ENCODE measurements at places on chromosomes 4 and X.

DNA sequence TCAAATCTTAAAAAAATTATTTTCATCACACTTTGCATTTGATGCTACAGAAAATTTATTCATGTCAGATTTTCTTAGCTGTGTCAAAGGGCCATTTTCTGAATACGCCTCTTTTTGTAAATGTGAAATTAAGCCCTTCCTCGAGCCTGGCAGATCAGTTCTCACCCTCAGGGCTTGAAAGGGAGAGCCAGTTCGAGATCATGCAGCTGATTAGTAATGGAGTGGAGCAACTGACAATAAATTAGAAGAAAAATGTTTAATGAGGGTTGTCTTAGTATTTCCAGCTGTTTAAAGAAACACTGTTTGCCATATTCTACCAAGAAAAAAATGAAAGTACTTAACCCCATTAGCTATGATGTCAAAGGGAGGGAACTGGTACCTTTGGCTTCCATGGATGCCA lies 28.7 kb downstream of the CC2D2A start:
- no peak for DNase-seq

DNA sequence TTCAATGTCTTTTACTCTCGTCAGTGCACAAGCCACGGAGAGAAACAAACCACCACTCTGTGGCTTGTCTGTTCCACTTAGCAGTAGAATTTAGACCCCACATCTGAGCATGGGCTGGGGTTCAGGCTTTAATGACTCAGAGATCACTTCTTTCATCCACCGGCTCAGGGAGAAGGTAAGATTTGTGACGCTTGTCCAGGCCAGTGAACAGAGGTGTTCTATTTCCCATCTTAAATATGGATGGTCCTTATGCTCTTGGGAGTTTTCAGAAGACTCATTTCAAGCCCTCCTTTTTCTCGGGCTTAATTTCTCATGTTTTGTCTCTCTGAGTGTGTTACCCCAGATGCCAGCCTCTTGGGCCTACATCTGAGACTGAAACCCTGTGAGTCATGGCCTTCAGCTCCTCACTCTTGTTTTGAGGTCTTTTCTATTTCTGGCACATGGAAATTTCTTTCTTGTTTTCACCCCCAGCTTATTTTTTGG lies 127.4 kb upstream of the SFRP2 start:
- DNase-seq = no peak

DNA sequence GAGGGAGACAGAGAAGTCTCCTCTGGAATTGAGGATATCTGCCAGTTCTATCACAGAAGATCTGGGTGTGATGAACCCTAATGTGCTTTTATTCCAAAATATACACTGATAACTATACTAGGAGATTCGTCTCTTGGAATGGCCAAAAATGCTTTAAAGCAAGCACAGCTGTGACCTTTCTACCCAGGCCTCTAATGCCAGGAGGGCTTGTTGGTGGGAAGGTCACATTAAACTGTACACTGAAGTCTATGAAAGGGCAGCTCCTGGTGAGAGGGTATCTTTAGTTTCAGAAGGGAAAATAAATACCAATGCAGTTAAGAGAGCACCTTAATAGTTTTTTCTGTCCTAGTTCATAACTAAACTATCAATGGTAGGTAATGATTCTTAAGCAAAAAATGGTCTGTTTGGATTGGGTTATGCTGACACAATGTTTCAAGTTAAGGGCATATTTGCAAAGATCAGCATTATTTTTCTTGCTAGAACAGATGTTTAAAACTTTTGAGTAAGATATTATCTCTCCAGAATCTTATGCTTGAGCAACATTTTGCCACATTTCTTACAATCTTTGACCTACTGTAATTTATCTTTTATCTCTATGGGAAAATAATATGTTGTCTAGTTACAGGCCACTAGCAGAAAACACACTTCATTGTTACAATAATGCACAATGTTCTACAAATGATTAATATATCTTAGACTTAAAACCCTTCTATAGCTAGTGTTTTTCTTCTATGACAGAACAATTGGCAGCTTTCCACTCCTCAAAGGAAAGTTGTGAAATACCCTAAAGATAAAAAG lies 59.6 kb downstream of the SEC24D start:
- DNase-seq = no peak

DNA sequence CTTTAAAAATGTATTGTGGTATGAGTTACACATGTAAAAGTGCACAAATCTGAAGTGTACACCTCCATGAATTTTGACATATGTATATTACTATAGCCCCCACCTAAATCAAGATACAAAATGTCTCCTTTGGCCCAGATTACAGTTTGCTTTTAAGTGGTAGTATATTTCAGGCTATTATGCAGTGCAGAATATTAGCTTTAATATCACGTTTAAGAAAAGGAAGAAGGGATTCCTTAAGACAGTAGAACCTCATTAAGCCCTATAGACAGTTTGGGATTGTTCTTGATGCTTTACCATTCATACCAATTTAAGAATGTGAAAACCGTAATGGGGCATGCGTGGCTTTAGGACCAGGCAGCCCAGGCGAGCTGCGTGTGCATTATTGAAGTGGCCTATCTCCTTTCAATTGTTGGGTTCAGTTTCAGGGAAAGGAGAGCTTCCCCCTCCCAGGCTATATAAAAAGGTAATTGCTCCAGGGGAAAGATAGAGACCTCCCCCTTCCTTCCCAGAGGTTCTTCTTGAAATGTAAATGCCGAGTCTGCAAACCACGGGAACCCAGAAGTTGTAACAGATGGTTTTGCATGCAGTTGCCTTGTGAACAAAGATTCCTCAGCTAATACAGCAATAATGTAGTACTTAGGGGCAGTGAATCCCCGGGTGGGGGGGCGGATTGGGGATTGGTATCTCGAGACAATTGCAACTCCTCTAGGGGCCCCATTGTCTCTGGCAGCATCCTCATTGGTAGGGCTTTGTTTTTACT lies 106.1 kb downstream of the UCHL1 start:
- no peak for DNase-seq

- DNase-seq = no peak
These were observed 69.7 kb upstream of the EGFL6 start for GRCh38 chrX:13499736-13500135.

- peak; percentile 55 for DNase-seq
These were observed 71.1 kb downstream of the CLOCK start for GRCh38 chr4:55475394-55476243.

- no peak for DNase-seq
These were observed 7.9 kb downstream of the ASMTL start for GRCh38 chrX:1444561-1445500.

GRCh38 chr4:7917669-7918068 lies 22.0 kb downstream of the AFAP1 start:
- DNase-seq = no peak

GRCh38 chrX:153032397-153033118 lies 23.7 kb upstream of the PNMA3 start:
- no peak for DNase-seq

GRCh38 chr4:186758929-186759682 lies 35.5 kb upstream of the FAT1 start:
- DNase-seq = no peak

DNA sequence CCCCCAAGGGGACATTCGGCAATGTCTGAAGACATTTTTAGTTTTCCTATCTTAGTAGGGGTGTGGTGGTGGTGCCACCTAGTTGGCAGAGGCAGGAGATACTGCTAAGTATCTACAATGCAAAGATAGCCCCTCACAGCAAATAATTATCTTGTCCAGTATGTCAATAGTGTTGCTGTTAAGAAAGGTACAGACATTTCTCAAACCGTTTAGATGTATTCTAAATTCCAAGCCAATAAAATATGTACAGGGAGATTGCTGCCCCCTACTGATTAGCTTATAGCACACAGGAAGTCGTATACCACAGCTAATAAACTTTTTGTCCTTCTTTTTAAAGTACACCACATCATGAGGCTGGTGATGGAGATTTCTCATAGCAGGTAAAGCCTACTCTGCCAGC lies 260.5 kb downstream of the TMA16 start:
- peak; percentile 3 for DNase-seq

DNA sequence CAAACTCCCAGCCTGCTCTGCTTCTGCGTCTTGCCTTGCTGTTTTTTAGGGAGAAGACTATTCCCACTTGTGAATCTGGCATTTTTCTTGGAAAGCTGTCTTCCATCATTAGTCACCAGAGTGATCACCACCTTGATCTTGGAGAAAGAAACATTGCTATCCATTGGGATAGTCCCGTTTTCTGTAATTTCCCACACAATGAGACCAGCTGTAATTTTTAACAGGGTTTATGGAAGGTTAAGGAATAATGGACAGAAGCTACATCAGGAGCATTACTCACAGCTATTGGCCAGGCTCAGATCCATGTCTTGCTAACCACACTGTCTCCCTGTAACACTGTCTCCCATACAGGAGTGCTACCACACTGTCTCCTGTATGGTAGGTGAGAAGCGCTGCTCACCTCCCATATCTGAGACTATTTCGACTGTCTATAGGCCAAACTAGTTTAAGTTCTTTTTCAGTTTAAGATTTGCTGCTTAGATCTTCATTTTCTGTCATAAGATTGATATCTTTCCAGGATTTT lies 523.0 kb downstream of the SPRY1 start:
- DNase-seq = no peak

DNA sequence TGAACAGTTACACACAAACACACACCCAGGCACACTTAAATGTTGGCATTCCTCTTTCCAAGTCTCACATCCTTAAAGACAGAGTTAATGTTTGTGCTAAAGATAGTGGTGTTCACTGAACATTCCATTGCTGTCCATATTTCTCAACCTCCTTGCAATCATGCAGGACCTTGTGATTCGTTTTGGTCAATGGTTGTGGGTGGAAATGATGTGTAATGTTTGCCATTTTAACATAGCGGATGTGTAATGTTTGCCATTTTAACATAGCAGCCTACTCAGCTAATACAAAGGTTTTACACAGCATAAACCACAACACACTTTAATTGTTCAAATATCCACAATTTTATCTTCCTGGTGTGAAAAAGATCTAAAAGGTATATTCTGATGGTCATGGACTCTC lies 93.9 kb downstream of the CEP44 start:
- peak; percentile 18 for DNase-seq

GRCh38 chr4:116627545-116627944 lies 457.8 kb downstream of the TRAM1L1 start:
- no peak for DNase-seq

DNA sequence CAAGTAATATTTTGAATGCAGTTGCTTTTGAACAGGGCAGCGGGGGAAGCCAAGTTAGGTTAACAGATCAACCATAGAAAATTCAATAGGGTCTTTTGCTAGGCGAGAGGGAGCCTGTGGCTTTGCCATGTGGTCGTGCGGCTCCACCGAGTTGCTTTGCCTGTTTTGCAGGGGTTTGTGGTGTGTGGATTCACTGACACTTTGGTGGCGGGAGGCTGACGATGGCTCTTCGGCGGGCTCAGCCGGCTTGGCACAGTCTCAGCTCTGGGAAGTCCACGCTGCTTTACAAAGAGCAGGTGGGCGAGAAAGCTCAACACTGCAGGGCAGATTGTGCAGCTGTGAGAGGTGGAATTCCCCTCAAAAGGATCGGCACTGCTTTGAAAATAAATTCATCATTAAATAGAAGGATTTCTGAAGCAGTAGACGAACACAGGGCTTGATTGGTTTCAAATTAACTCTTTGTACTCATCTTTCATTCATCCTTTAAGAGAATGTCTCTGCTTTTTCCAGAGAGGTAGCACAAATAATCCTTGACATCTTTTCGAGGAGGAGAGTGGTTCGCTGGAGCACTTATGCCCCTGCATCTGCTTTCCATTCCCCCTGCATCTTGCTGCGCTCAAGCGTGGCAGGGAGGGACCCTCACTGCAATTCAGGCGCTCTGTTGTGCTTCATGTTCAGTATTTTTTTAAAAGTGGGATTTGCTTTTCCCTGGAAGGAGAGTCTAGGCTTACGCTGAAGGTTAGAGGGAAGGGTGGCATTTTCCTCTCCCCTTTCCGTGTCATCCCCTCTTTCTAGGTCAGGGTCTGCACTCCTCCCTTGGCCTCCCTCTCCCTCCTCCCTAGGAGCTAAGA lies 201.8 kb upstream of the LEF1 start:
- DNase-seq = no peak

- no peak for DNase-seq
These were observed 1819.2 kb upstream of the ADGRL3 start for GRCh38 chr4:59380841-59381366.

GRCh38 chrX:2664502-2664901 lies 26.6 kb upstream of the CD99 start:
- DNase-seq = peak; percentile 68

DNA sequence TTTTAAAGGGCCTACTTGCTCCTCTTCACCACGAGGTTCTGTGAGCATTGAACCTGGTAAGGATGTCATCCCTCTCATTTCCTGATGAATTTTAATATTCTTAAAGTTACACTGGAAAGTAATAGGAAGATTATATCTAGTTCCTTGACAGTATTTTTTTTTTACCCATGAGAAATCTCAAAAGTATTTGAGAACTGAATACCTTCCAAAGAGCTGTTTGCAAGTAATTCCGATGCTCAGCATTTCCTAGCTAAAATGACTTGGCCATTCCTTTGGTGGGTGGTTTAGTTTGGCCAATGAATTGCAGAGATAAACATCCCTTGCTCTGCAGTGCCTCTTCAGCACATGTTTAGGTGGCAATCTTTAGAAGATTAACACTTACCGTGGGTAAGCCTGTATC lies 110.2 kb upstream of the WDR1 start:
- peak; percentile 54 for DNase-seq

- DNase-seq = no peak
These were observed 144.4 kb upstream of the GATB start for GRCh38 chr4:151905197-151905596.

DNA sequence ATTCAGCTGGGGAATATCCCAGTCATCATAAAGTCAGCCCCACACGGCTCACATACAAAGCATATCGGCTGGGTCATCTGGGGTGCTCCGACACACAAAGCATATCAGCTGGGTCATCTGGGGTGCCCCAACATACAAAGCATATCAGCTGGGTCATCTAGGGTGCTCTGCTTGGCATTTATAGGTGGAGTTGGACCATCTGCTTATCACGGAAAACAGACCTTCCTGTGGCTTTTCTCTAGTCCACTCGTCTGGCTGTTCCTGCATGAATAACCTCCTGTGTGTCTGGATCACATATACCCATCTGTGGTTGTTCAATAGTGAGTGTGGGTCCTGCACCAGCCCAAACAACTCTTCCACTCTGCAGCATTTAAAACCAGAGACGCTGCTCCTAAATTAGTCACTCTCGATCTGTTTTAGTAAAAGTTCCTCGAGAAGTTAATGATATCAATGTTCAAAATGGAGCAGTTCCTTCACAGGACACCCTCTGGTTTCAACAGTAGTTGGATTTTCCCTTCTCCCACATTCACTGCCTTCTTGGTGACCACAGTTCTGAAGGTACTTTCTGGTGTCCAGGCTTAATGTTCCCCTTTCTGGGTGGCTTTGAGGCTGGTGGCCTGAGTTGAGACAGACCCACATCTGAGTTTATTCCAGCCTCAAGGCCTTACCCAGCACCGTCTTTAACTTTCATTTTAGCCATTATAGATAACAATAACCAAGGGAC lies 70.0 kb upstream of the FRG1 start:
- no peak for DNase-seq

DNA sequence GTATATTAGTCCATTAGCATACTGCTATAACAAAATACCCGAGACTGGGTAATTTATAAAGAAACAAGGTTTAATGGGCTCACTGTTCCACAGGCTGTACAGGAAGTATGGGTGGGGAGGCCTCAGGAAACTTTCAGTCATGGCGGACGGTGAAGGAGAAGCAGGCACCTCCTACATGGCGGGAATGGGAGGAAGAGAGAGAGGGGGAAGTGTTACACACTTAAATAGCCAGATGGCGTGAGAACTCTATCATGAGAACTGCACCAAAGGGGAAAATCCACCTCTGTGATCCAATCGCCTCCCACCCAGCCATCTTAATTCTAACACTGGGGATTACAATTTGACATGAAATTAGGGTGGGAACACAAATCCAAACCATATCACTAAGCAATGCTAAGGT lies 98.9 kb upstream of the SH3RF1 start:
- DNase-seq = no peak
